ENCODE measurements at places on chromosomes 3 and 15. TPM values are rescaled to one million over a fixed set of nuclear protein-coding genes. Genes with fewer than 3 reads are reported as not detected.

The GOLGA8S gene
- total RNA-seq: not detected

The GATM gene
- 0.53 TPM for total RNA-seq

The LOXL1 gene
- 20.0 TPM for total RNA-seq

The FSIP1 gene
- total RNA-seq: 0.48 TPM

The ADAMTS7 gene
- 0.69 TPM for total RNA-seq

The TMEM40 gene
- not detected for total RNA-seq

The TRIM59 gene
- total RNA-seq: 6.1 TPM

The ATP13A4 gene
- 0.23 TPM for total RNA-seq
